ENCODE measurements at places on chromosomes 16 and 17.

DNA sequence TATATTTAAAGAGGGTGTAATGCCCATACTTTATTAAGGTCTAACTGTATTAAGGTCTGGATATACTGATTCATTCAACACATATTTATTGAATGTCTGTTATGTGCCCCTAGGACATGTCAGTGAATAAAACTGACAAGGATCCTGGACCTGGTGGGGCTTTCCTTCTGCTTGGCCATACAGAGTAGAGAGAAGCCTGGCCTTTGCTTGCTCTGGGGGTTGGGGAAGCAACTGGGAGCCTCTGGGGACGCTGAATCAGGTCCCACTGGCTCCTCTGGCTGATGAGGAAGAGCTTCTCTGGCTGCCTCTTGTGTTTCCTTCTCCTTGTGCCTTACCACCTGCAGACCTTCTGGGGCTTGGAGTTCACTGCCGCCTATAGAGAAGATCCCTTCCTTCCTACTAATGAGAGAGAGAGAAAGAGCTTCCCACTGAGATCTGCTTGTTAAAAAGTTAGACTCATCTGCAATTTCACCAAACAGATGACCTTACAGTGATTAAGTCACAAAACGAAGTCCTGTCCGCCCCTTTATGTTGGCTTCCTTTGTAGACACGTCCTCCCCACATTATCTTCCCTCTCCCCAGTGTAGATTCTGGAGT is 49.7 kb downstream of the MSI2 start:
- DNase-seq = no peak

DNA sequence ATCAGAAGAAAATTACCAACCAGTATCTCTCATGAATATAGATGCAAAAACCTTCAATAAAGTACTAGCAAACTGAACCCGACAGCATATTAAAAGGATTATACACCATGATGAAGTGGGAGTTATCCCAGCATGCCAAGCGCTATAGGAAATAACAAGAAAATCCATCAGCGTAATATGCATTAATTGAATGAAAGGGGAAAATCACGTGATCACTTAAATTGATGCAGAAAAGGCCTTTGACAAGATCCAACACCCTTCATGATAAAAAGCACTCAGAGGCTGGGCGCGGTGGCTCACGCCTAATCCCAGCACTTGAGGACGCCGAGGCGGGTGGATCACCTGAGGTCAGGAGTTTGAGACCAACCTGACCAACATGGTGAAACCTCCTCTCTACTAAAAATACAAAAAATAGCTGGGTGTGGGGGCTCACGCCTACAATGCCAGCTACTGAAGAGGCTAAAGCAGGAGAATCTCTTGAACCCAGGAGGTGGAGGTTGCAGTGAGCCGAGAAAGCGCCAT is 4.8 kb downstream of the CTRB2 start:
- no peak for DNase-seq

GRCh38 chr16:1426734-1427471 is 4.0 kb upstream of the PERCC1 start:
- DNase-seq = no peak

DNA sequence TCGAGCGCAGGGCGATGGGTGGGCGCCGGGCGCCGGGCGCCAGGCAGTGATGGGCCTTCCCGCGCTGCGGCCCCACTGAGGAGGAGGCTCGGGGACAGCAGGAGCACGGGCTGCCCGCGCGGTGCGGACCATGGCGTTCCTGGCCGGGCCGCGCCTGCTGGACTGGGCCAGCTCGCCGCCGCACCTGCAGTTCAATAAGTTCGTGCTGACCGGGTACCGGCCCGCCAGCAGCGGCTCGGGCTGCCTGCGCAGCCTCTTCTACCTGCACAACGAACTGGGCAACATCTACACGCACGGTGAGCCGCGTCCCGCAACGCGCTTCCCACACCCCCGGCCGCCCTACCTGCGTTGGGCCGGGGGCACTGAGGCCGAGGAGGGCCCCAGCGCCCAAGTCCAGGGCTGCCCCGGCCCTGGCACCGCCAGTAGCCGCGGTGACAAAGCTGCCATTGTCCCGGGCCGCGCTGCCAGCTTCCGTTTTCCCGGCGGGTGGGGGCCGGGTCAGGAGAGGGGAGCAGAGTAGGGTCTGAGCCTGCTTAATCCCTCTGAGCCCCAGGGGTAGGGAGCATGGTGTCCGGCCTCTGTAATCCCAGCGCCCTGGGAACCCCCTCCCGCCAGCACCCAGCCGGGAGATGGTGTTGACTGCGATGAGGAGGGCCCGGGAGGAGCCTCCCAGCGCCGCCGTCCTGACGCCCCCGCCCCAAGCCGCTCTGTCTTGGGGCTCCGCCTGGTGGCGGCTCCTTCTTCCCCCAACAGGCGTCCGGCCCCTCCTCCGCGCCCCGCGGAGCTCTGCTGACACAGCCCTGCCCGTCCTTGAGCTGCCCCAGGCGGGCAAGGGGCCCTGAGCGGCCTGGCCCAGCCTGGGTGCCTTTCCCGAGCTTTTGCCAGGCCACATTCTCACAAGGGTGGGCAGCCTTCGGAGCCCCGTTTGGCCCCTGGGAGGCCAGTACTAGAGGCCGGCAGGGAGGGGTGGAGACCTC is 685 bp downstream of the PAQR4 start:
- DNase-seq = no peak

DNA sequence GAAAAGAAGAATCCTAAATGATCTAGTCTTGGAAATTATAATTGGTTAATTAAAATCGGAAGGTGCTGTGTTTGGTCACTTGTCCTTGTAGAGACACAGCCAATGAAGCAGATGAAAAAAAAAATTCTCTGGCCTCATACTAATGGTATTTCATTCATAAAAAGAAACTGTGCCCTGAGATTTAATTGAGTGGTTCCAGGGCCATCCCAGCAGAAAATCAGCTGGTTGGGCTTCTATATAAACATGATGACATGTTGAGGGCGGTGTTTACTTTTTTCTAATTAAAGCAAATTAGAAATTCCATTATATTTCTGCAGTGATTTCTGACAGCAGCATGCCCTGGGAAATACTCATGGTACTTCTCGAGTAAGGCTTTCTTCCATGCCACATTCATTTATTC is 191.9 kb upstream of the KCNJ16 start:
- no peak for DNase-seq

- DNase-seq = no peak
These were observed 63.3 kb upstream of the HSBP1 start for GRCh38 chr16:83744441-83744981.

Measured in HFF-Myc (cell line).